CD4-positive, alpha-beta T cell treated with Interleukin-4 for 4 hours (primary cell): ENCODE measurements at places on chromosomes 5 and 9.

DNA sequence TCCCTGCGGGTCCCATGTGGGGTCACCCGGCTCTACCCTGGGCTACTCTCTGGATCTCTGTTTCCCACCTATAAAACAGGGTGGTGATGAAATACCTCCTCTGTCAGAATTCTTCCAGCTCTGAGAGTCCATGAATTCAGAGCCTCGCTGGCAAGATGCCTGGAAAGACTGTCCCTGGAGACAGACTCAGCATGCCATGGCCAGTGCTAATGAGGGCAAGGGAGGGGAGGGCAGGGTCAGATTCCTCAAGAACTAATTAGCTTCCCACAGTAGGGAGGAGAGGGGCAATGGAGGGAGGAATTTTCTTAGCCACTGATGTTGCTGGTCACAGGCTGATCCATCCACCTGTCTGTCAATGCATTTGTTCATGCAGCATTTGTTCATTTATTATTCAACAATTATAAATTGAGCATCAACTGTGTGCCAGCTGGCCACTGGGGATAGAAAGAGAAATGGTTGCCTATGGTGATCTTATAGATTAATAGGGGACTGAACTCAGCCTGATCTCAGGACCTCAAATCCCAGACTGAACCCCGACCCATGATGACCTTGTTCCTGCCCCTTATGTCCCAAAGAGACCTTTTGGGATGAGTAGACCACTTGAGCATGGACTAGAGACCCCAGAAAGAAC lies 4.7 kb downstream of the SYNPO start:
- no peak for DNase-seq

DNA sequence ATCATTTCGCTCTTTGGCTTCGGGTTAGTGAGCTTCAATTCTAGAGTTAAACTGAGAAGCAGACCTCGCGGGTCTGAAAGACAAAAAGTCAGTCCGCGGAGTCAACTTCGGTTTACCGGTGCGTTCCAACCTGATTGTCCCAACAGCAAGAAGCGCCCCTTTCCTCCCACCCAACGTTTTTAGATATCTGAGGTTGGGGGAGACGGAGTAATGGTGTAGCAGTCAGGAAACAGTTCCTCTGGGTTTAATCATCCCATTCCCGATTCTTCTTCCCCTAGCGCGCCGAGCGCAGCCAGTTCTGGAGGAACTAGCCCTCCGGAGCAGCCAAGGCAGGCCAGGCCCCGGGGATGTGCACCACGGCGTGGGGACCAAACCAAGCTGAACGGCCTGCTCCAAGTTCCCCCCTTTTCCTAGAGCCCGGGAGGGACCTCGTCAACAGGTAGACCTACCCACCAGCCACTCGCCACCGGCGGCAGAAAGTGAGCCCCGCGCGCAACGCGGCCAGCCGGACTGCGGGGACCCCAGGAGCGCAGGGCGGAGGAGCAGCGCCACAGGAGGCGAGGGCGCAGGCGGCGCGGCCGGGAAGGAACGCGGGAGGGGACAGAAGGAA lies 622 bp upstream of the ISL1 start:
- no peak for DNase-seq

DNA sequence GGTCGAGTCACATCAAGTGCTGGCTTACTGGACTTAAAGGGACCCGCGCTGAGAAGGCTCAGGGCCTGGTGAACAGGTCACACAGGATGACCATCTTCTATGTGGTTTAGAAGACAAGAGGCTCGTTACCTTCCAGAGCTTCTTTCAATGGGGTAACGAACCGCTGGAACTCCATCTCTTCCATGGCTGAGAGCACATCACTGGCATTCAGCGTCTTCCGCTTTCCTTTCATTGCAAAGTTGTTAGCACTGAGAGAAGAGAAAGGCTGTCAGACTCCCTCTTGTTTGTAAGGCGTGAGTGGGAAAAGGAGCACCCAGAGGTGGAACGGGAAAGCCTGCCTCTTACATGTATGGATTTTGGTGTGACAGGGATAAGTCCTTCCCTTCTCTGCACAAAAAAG lies 994 bp downstream of the POLE3 start:
- DNase-seq: no peak

- DNase-seq: no peak
Observed at GRCh38 chr9:20551236-20551635, 71.1 kb downstream of the MLLT3 start.

GRCh38 chr5:77400645-77401044 lies 91.5 kb downstream of the WDR41 start:
- no peak for DNase-seq

DNA sequence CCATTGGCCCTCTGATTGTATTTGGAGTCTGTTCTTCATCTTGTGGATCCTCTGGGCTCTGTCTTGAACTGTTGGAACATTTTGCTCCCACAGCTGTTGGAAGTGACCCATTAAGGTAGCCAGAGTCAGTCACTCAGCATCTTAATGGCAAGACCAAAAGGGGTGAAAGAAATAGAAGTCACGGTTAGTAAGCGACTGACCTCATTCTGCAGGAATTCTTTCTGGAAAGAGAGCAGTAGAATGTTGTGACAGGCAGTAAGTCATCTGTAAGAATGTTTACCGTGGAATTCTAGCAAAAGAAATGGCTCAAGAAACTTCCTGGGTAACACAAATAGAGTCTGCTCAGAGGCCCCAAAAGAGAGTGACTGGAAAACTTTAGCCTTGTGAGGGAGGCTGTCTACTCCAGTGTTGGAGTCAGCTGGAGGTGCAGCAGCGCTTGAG lies 28.6 kb upstream of the TNC start:
- DNase-seq: no peak

DNA sequence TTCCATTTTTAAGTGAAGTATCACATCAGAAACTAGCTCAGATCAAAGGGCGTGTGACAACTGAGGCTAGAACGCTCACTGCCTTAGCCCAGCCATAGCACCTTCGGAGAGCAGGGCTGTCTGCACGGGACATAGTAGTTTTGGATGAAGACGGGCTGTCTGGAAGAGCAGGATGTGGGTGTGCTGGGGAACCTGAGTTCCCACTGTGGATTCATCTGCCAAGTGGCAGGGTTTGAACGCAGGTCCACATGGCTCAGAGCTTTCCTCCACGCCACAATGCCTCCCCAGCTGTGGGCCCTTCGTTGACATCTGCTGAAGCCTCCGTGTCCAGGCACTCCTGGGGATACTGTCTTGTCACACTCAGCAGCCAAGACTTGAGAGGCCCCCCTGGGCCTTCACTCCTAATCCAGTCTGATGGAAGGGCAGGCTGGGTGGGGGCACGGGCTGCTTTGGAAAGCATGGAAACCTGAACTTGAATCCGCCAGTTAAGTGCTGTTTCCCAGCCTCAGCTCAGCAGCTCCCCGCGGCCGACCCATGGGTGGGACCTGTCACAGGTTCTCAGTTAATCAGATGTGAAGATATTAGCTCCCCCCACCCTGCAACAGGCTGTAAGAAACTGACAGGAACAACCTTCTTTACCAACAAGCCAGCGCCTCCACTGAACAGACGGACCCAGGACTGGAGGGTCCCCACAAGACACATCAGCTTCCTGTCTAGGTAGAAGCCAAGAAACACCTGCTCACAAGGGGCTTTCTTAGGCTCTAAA lies 228.1 kb downstream of the FANCC start:
- no peak for DNase-seq

- DNase-seq: no peak
Observed at GRCh38 chr5:626850-627249, 14.7 kb downstream of the CEP72 start.

DNA sequence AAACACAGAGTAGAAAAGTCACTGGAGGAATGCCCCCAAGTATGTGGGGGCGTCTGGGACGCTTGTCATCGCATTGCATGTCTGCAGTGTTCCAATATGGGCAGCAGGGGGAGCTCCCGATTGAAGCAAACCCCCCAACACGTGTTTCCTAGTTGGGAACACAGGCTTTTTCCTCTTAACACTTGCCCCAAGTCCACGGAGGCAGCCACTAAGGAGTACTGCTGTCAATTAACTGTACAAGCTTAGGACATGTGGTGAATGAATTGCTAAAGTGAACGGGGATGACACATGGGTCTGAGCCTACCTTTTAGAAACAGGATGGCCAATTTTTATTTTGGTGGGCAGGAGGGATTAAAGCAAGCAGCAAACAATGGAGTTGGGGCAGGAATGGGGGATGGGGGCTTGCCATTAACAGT lies 2.2 kb downstream of the GABRB2 start:
- DNase-seq: no peak

DNA sequence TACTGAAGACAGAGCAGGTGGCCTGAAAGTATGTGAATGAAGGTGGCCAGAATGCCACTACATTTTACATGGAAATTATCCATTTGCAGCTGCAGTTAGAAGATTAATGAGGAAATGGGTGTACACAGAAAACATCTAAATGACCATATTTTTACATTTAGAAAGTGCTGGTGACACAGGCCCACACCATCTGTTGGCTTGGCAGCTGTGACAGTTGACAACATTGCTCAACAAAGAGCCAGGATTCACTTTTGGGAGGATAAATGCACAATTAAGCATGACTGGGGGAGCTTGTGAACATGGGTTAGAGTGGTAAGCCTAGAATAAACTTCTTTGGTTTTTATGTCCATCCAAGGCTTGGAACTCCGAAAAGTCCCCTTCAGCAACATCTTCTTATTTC lies 360.5 kb downstream of the KCTD16 start:
- DNase-seq: no peak

DNA sequence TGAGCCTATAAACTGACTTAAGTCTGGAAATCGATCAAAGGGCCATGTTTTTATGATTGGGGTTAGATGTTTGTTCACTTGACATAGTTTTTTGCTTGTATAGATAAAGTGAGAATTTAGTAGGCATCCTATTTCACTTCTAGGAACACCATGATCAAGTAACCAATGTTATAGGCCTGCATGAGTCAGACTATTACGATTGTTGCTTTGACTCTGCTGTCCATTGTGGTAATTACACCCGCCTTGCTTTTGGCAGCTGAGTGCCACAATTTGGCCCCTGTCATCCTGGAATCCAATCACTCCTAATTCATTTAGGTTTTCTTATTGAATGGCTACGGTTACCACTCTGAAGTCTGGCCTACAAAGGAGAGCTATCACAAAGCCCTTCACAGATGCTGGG lies 67.8 kb upstream of the IL33 start:
- no peak for DNase-seq

GRCh38 chr5:56631719-56632118 lies 183.6 kb upstream of the MAP3K1 start:
- DNase-seq: no peak

DNA sequence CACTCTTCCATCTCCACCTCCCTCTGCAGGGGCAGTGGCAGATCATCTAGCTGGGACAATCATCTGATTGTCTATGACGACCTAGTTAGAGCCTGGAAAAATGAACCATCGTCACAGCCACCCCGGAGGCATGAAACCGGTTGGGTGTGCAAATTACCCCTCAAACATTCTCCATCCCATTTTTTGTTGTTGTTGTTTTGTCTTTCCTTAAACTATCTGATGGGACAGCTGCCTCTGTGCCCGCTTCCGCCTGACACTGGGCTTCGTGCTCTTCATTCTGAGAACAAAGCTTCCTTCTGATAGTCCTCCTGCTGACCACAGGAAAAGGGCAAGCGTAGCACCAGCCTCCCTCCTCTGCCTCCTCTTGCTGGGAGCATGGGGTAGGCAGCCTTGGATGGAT lies 7.0 kb upstream of the NDST1 start:
- DNase-seq: no peak

DNA sequence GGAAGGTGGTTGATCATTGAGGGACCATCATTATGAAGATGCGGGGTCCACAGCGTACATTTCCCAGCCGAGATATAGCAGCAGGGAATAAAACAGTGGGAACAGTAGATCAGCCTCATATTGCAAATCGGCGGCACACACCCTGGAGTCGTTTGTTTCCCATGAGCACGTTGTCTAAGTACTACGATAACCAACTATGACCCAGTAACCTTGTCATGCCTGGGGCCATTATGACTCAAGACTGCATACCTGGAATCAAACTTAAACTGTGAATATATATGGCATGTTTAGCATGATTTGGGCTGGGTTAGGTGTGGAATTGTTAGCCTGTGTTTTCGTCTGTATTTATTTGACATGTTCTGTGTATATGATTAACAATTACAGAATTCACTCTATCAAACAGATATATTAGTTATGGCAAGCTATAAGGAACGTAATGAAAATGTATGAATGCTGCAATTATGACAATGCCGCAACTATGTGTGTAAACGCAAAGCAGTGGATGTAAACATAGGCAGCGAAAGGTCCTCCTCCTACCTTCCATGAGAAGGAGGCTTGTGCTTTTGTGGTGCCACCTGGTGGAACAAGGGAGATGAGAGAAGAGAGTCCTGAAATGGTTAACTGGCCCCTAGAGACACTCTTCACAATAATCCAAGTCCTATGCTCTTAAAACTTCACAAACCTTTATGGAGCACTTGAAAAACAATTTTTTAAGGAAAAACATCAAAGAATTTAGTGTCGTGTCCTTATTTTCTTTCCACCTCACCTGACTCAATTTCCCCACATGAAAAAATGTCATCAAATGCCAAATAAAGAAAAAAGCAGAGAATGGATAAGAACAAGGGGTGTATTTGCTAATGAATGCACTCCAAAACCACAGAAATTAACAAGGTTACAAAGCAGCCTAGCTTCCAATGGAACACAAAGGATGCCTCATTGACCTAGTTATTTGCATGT lies 47.1 kb downstream of the SEMA5A start:
- no peak for DNase-seq

- DNase-seq: no peak
Observed at GRCh38 chr9:87406543-87407166, 91.0 kb upstream of the DAPK1 start.

DNA sequence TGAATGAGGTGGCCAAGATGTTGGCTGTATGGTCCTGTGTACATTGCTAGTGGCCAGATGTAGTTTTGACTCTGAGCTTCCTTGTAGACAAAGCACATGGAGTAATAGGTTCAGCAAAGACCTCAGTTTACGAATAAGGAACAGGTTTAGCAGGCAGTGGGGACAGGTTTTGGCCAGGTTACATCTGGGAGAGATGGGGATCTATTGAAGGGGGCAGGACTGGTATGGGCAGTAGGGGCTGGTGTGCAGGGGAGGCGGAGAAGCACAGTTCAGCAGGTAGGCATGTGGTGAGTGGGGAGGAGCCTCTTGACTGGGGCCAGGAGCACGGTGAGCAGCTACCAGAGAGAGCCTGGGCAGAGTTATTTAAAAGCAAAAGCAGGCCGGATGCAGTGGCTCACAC lies 67.3 kb downstream of the PDZD2 start:
- DNase-seq: no peak

DNA sequence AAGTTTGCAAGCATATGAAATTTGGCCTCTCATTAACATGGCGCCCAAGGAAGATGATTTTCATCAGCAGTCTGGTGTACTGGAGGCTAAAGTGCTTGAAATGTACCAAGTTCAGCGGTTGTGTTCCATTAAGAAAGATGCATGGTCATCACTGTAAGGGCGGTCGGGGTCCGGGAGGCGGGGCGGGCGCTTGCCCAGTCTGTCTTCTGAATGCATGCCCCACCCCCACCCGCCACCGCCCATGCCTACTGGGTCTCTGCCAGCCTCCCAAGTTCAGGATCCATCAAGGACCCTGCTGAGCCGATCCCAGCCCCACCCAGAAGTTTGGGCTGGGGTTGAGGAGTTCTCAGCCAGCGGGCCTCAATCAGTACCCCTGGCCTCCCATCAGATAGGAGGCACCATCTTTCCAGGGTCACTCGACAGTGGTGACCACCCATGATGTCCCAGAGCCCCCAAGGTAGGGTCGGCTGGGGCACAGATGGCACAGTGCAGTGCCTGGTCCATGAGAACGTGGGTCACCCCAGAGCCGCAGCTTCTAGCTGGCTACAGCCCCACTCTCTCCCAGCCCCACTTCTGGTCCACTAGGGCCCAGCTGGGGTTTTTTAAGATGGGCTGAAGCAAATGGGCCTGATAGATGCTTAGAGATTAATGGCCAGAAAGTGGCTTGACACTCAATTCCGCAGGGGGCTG lies 24.4 kb upstream of the PRDM12 start:
- DNase-seq: no peak

- no peak for DNase-seq
Observed at GRCh38 chr9:98658951-98659351, 49.8 kb downstream of the GABBR2 start.
